ENCODE measurements at places on chromosomes 1 and 21. TPM values are rescaled to one million over a fixed set of nuclear protein-coding genes. Genes with fewer than 3 reads are reported as not detected.

The C1orf167 gene
- 0.32 TPM for polyA plus RNA-seq

The SYNC gene
- polyA plus RNA-seq = 65.1 TPM

The DNAI4 gene
- 2.2 TPM for polyA plus RNA-seq

The FCN3 gene
- not detected for polyA plus RNA-seq

The UBL4B gene
- polyA plus RNA-seq = not detected

The SYT6 gene
- not detected for polyA plus RNA-seq

The LRRN2 gene
- polyA plus RNA-seq = not detected

The RXFP4 gene
- not detected for polyA plus RNA-seq

The CLIC6 gene
- not detected for polyA plus RNA-seq

The ALPL gene
- 1.8 TPM for polyA plus RNA-seq

The KRTAP10-2 gene
- not detected for polyA plus RNA-seq

The CELA2A gene
- polyA plus RNA-seq = not detected

The NSL1 gene
- polyA plus RNA-seq = 26.7 TPM

The KMO gene
- polyA plus RNA-seq = 0.07 TPM

The PPFIA4 gene
- 1.5 TPM for polyA plus RNA-seq

The COL16A1 gene
- polyA plus RNA-seq = 39.5 TPM

The NUP210L gene
- not detected for polyA plus RNA-seq

The CA6 gene
- polyA plus RNA-seq = not detected

The OSCP1 gene
- 7.9 TPM for polyA plus RNA-seq

The MYOM3 gene
- not detected for polyA plus RNA-seq

The OR2T4 gene
- polyA plus RNA-seq = not detected

The LEPROT gene
- polyA plus RNA-seq = 86.7 TPM

The SYT11 gene
- 44.8 TPM for polyA plus RNA-seq

The RGSL1 gene
- not detected for polyA plus RNA-seq

The UBIAD1 gene
- polyA plus RNA-seq = 10.0 TPM

The TTC22 gene
- polyA plus RNA-seq = not detected

The UMODL1 gene
- polyA plus RNA-seq = 0.01 TPM

The OLFML3 gene
- 105 TPM for polyA plus RNA-seq

The KCNK1 gene
- polyA plus RNA-seq = 0.66 TPM

The GJA9 gene
- polyA plus RNA-seq = not detected

The OR6K2 gene
- not detected for polyA plus RNA-seq

The PRAMEF14 gene
- polyA plus RNA-seq = not detected

The A3GALT2 gene
- polyA plus RNA-seq = not detected

The KCND3 gene
- polyA plus RNA-seq = 0.06 TPM

The MX1 gene
- 1.1 TPM for polyA plus RNA-seq

The CHIA gene
- polyA plus RNA-seq = not detected

The NUAK2 gene
- polyA plus RNA-seq = 8.2 TPM

The SNX27 gene
- 23.8 TPM for polyA plus RNA-seq

The CYYR1 gene
- polyA plus RNA-seq = not detected

The MFSD2A gene
- 2.6 TPM for polyA plus RNA-seq

The PGLYRP4 gene
- polyA plus RNA-seq = not detected

The SELE gene
- polyA plus RNA-seq = not detected

The NID1 gene
- polyA plus RNA-seq = 137 TPM

The PCP4 gene
- not detected for polyA plus RNA-seq

The CD48 gene
- not detected for polyA plus RNA-seq

The MYOCOS gene
- polyA plus RNA-seq = not detected

The HHAT gene
- polyA plus RNA-seq = 5.1 TPM

The CSF3R gene
- polyA plus RNA-seq = not detected

The TFAP2E gene
- polyA plus RNA-seq = 0.06 TPM

The CFAP57 gene
- 0.55 TPM for polyA plus RNA-seq

The SH2D2A gene
- polyA plus RNA-seq = 0.09 TPM

The ATP1A2 gene
- polyA plus RNA-seq = 6.2 TPM

The TMEM9 gene
- 103 TPM for polyA plus RNA-seq

The BSND gene
- not detected for polyA plus RNA-seq

The VPS26C gene
- 45.6 TPM for polyA plus RNA-seq

The FNDC10 gene
- 2.3 TPM for polyA plus RNA-seq

The ANGPTL3 gene
- not detected for polyA plus RNA-seq

All from AG04450 (cell line).